ENCODE measurements at places on chromosomes 16 and 17.

- peak; percentile 98 for DNase-seq
Measured at GRCh38 chr17:56786989-56787482, 46.7 kb downstream of the C17orf67 start.

GRCh38 chr17:12472252-12473173 lies 193.2 kb upstream of the MYOCD start:
- DNase-seq: no peak

- DNase-seq: no peak
Measured at GRCh38 chr17:16882243-16882925, 89.5 kb downstream of the TNFRSF13B start.

DNA sequence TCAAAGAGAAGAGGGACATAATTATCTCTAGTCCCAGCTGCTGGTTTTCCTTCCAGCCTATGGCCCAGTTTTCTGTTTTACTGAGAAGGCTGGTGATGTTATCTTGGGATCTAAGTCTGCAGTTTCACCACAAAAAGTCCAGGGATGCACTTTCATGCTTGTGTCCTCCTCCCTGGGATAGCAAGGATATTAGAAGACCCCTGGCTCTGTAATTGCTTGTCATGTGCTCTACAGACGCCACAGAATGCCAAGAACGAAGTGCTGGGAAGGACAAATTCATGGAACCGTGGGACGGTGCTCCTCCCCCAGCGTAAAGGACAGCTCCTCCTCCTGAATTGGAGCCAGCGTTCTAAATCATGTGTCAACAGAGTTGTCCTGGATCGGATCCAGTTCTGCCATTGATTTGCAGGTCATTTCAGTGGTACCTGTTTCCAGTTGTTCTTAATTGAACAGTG lies 8.6 kb downstream of the MAPT start:
- DNase-seq: no peak

- DNase-seq: no peak
Measured at GRCh38 chr16:88282564-88283395, 100.0 kb upstream of the ZNF469 start.

DNA sequence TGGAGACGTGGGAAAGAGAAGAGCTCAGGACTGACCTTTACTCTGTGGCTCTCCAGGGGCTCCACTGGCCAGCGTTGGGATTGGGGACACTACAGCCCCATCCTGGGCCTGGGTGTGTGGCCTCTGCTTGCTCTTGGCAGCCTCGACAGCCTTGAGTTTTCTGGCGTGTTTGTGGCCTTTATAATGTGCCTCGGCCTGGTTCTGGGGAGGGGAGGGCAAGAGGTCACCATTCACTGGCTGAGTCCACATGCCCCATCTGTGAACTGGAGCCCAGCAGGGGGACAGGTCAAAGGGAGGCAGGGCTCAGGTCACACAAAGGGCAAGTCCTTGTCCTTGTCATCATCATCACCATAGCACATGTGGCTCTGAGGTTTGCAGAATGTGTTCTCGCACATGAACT lies 11.7 kb downstream of the NKIRAS2 start:
- DNase-seq: no peak

GRCh38 chr16:85079785-85080570 lies 32.3 kb downstream of the CIBAR2 start:
- DNase-seq: no peak

GRCh38 chr17:65530523-65531255 lies 30.8 kb downstream of the AXIN2 start:
- DNase-seq: no peak

DNA sequence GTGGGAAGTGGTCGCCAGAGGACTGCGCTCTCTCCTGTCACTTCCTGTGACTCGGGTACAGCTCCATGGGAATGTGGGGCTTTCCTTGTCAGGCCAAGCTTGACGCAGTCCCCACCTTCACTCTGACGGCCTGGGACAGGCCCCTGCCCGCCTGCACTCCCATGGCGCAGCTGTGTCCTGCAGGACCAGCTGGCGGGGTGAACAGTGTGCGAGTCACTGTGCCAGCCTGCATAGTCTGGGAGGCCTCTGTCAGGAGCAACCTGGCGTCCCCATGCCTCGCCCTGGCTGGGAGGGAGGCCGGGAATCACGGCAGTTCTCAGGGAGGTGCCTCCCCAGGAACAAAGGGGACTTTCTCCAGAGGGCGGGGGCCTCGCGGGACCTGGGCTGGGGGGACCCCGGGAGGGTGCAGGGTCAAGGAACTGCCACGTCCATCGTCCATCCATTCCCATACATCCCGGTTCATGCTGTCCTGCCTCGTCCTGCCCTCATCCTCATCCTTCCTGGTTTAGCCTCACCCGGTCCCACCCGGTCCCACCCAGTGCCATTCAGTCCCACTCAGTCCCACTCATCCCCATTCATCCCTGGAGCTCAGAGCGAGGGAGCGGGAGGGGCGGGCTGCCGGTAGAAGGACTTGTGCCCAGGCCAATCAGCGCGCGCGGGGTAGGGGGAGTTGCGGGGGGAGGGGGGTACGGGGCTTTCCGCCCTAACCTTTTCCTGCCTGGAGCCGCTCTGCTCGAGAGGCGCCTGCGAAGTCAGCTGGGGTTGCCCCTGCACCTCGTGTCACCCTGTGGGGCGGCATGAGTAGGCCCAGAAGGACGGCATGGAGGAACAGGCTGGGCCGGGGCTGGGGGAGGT lies 13.4 kb downstream of the FLYWCH1 start:
- DNase-seq: no peak

- peak; percentile 63 for DNase-seq
Measured at GRCh38 chr16:82924075-82924854, 297.5 kb downstream of the CDH13 start.

GRCh38 chr16:12675852-12676251 lies 127.8 kb downstream of the CPPED1 start:
- DNase-seq: peak; percentile 81

GRCh38 chr17:67649891-67650290 lies 67.8 kb upstream of the NOL11 start:
- DNase-seq: no peak
